Stimulated activated effector memory CD8-positive, alpha-beta T cell treated with anti-CD3 and anti-CD28 coated beads, Interleukin-12 subunit alpha, Interleukin-12 subunit beta, amount 100 ng/mL, for 72 hours (primary cell): ENCODE measurements at places on chromosomes 5 and 9.
A peak's percentile ranks its signal among the peaks of the same experiment; 100 is the strongest.

DNA sequence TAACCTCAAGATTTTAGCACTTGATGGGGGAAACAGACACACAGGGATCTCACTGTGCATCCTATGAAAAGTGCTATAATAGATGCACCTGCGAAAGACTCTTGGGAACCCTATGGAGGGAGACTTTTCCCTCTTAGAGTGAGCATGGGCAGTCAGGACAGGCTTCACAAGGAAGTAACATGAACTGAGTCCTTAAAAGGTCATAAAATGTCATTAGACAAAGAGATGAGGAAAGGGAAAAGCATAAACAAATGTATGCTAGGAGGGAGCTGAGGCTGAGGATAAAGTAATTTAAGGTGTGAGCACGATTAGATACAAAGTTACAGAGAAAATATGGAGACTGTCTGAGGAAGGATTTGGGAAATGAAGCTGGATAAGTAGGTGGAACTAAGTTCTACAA, 60.6 kb upstream of the MIER3 start:
- no peak for DNase-seq

DNA sequence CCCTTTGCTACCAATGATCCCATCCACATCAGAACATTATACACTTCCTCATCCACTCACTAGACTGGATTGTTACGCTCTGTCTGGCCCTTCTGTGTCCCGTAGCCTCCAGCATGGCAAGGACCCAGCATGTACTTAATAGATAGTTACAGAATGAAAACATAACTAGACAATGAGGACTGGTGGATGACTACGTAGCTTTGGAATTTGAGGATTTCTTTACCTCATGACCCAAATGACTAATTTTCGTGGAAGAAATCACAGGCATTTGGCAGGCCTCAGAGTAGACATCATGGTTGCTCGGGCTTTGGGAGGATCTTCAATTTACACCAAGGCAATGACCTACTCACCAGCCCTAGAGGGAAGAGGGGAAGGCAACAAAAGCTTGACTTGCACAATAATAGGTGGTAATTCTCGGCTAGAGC, 299.8 kb downstream of the TLE1 start:
- DNase-seq: no peak

DNA sequence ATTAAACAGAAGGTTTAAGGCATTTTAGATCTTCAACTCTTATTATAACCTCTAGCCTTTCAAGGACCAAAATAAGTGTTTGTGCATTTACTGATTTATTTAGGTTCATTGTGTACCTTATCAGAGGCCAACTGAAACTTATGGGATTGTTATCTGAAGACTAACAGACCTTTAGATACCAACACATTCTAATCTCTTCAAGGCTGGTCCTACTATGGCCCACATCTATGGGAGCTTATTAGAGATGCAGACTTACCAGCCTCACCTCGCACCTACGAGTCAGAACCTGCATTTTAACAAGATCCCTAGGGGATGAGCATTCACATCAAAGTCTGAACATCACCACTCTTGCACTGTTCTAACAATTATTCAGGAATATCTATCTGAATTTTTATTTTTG, 1.9 kb downstream of the IARS1 start:
- no peak for DNase-seq

DNA sequence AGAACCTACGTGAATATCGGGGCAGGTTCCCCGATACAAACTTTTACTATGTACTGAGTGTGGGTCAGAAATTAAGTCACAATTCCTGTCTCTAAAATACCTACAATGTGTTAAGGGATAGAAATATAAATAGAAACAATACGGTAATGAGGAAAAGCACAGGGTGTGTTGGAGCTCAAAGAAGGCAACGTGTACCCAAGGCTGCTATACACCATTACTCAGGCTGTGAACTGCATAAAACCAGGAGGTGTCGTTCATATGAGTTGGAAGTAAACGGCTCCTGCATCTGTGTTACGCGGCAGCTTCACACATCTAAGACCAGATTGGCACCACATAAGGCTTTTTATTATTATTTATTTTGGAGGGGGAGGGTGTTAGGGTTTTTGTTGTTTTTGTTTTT, 50.1 kb upstream of the TRPM3 start:
- no peak for DNase-seq

DNA sequence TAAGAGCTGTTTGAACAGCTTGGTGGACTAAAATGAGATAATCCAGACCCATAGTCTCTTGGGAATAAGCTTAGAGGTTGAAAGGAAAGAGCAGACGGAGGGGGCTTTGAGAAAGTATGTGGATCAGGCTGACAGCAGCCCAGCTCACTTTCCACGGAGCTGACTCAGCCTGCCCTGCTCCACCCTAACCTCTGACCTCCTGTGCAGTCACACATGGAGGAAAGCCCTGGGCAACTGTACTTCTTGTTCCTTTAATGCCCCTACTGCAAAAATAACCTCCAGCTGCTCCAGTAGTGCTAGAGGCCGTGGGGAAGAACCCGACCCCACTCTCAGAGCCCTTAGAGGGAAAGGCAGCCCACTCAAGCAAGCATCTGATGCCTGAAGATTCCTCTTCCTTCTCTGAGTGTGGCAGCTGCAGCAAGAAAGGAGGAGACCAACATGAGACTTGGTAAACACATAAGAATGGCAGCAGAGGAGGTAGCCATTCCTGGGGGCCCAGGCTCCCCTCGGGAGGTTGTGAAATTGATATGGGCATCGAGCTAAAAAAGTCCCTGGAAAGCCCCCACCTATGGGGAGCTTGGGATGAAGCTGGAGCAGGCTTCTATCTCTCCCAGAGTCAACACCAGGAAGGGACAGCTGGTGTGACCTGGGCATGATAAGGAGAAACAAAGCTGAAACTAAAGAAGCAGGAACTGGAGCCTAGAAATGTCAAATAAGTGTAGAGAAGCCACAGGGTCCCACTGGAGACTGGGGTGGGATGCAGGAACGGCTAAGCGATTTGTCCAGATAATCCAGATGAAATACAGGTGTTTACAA, 204.3 kb downstream of the PIK3R1 start:
- DNase-seq: no peak

DNA sequence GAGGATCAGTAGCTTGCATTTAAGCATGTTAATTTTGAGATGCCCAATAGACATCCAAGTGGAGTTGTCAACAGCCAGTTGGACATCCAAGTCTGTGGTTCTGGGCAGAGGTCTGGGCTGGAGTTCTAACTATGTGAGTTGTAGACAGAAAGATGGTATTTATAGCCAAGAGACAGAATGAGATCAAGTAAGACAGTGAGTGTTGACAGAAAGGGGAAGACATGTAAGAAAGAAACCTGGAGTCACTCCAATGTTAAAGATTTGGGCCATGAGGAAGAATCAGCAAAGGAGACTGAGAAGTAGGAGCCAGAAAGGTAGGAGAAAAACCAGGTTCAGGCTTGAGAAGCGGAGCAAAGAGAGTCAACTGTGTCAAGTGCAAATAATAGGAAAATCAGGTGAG, 95.5 kb upstream of the PUM3 start:
- DNase-seq: no peak

DNA sequence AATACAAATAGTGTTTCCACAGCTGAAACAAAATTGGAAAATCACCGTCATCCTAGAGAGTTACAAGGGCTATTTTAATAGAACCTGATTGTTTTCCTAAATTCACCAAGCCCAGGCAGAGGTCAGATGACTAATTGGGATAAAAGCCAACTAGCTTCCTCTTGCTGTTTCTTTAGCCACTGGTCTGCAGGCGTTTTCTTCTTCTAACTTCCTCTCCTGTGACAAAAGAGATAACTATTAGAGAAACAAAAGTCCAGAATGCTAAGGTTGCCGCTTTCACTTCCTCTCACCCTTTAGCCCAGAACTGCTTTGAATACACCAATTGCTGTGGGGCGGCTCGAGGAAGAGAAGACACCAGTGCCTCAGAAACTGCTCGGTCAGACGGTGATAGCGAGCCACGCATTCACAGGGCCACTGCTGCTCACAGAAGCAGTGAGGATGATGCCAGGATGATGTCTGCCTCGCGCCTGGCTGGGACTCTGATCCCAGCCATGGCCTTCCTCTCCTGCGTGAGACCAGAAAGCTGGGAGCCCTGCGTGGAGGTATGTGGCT, at the start of gene TLR4:
TSS of gene TLR4 (plus strand) at position 380 of the 552 bp plus-strand sequence. CDS start at position 450, 70 bp downstream.
- no peak for DNase-seq

GRCh38 chr5:178839319-178839704, 20.4 kb upstream of the ZNF354B start:
- peak; percentile 20 for DNase-seq

GRCh38 chr5:176610435-176610773, 448 bp upstream of the GPRIN1 start:
- DNase-seq: no peak

DNA sequence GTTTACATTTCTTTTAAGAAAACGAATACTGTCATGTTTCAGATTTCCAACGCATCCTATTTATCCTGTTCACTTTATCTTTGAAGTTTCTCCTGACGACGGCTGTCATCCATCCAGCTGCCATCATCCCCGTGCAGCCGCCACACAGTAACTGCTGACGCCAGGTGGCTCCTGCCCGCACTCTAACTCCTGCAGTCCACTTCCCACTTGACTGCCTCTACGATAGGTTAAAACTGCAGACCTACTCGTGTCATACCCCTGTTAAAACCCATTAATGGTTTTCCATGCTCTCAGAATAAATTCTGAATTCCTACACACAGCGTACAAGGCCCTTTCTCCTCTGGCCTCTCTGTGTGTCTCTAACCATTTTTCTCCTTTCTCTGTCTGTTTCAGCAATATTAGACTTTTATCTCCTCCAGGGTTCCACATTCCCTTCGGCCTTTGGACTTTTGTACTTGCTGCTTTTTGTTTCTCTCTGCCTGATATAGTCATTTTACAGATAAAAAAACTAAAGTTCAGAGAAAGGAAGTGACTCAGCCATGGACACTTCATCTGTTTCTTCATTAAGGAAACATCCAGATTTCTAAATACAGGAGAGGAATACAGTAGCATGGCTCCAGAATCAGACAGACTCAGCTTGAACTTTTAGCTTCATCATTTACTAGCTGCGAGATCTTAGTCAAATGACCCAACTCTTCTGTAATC, 84.9 kb downstream of the ADAMTS12 start:
- DNase-seq: no peak

DNA sequence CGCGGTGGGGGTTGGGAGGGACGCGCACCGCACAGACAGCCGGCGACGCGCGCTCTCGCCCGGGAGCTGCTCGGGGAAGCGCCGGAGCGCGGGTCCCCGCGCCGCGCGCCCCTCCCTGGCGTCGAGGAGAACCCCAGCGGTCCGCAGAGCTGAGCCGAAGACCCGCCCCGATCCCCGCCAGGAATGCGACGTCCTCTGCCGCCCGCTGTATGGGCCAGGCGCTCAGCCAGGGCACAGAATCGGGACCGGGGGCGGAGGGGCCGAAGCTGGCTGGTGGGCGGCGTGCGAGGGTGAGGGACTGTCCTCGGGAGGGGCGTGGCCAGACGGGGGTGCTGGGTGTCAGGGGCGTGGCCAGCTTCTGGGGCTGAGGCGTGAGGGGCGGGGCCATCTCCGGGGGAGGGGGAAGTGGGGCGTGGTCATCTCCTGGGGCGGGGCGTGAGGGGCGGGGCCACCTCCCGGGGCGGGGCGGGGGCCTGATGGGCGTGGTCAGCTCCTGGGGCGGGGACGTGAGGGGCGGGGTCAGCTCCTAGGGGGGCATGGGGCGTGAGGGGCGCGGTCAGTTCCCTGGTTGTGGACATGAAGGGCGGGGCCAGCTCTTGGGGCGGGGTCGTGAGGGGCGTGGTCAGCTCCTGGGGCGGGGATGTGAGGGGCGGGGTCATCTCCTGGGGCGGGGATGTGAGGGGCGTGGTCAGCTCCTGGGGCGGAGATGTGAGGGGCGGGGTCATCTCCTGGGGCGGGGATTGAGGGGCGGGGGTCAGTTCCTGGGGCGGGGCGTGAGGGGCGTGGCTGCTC, 965 bp downstream of the PTGDS start:
- DNase-seq: peak; percentile 86

GRCh38 chr5:180808461-180809000, 5.9 kb upstream of the MGAT1 start:
- DNase-seq: no peak

DNA sequence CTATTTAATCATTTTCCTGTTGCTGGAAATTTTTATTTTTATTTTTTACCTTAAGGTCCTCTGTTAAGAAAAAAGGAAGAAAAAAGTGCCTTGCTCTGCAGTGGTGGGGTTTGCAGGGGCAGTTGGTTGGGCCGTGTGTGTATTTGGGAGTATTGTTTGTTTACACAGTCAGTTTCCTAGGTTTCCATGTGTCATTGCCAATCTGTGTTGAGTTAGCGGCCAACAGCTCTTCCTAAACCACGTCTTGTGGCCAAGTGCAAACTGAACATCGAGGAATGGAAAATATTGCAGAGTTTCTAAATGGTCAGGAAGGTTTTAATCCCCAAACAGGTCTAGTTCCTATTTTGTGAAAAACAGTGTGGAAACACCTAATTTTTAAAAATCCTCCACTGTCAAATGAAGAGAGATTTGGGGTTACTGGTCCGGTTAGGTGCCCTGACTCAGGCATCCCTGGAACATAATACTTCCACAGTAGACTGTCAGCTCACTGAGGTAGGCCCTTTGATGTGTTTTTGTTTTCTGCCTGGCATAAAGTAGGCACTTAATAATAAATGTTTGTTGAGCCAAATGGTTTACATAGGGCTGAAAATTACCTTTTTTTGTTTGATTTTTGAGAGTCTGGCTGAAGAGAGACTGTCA, 37.0 kb downstream of the MAMDC2 start:
- no peak for DNase-seq

DNA sequence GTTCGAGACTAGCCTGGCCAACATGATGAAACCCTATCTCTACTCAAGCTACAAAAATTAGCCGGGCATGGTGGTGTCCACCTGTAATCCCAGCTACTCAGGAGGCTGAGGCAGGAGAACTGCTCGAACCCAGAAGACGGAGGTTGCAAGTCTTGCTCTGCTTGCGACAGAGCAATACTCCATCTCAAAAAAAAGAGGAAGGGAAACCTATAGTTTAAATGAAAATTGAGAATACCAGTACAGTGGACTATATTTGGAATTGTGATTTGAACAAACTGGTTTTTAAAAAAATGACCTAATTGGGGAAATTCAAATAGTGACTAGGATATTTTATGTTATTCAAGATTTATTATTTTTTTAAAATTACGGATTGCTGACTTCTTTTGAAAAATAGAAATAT, 33.2 kb downstream of the DIAPH1 start:
- DNase-seq: no peak
